ENCODE measurements at places on chromosomes 2 and 18.

GRCh38 chr2:174074831-174075230 is 109.7 kb upstream of the SP3 start:
- DNase-seq: no peak

DNA sequence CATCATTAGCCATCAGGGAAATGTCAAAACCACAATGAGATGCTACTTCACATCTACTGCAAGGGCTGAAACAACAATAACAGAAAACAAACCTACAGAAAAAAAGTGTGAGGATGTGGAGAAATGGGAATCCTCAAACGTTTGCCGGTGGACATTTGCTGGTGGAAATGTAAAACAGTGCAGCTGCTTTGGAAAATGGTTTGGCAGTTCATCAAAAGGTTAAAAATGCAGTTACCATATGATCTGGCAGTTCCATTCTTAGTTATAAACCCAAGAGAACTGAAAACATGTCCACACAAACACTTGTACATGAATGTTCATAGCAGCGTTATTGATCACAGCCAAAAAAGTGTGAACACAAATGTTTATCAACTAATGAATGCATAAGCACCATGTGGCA is 44.2 kb downstream of the PROC start:
- DNase-seq: no peak

GRCh38 chr2:220959391-220959802 is 612.7 kb downstream of the EPHA4 start:
- no peak for DNase-seq

DNA sequence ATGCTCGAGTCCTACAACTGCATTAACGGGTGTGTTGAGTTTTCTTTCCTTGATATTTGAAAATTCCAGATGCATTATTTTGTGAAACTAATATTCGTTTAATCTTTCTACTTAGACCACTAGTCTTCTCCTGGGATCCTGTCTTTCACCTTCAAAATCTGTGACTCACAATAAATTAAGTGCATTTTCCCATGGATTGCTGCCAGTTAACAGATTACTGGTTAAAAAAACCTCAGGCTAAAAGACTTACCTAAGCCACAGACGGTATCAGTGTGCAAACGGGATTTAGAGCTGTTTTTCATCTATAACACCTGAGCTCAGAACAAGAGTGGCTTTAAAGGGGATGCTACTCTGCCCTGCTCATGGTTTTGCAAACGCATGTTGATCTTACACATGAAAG is 10.2 kb downstream of the FECH start:
- no peak for DNase-seq

DNA sequence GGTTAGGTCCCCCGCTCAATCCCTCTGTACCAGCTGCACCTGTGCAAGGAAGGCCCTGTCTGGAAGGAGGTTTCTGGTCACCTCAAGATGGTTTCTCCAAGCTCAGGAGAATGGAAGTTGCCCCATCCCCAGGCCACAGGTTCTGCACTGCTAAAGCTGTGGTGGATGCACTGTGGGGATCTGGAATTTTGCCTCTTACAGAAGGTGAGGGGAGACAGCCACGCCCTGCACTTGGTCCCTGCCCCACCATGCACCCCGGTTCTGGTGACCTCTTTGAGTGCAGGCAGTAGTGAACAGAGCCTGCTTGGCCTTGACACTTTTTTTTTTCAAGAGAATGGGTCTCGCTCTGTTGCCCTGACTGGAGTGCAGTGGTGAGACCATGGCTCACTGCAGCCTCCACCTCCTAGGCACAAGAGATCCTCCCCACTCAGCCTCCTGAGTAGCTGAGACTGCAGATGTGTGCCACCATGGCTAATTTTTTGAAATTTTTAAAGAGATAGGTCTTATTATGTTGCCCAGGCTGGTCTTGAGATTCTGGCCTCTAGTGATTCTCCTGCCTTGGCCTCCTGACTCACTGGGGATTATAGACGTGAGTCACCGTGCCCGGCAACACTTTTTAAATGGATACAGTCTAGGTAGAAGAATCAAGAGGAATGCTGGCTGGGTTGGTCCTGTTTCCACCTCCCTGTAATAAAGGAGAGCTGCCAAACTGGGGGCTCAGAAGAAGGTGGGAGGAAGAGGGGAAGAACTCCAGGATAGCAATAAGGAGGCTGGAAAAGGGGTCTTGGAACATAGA is 5.8 kb upstream of the NT5DC4 start:
- no peak for DNase-seq

DNA sequence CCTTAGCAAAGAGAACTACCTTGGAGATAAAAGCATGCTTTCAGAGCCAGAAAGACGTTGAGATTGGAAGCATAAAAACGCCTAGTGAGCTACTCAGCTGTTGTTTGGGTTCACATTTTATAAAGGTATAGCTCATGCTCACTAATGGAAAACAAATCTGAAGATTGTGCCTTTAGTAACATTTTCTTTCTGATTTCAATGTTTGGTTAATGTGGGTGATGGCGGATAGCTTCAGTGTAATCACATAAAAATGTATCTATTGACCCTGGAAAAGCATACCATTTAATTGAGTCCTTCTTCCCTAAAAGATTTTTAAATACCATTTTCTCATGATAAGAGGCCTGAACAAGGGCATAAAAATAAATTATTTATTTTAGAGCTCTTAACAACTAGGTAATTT is 73.4 kb downstream of the DTNA start:
- no peak for DNase-seq
